ENCODE measurements at places on chromosomes 5 and 9. TPM values are rescaled to one million over a fixed set of nuclear protein-coding genes. Genes with fewer than 3 reads are reported as not detected.

- no peak overlapping the region for H3K27ac ChIP-seq
- DNase-seq = peak; percentile 82
- no peaks in the 10 kb centered on the region for H3K36me3 ChIP-seq
- H3K4me1 ChIP-seq = peaks cover 7% of the 10 kb centered on the region
Observed at GRCh38 chr9:131366761-131367401, 27.0 kb upstream of the PRRC2B start.

The TMC1 gene
- total RNA-seq = not detected

DNA sequence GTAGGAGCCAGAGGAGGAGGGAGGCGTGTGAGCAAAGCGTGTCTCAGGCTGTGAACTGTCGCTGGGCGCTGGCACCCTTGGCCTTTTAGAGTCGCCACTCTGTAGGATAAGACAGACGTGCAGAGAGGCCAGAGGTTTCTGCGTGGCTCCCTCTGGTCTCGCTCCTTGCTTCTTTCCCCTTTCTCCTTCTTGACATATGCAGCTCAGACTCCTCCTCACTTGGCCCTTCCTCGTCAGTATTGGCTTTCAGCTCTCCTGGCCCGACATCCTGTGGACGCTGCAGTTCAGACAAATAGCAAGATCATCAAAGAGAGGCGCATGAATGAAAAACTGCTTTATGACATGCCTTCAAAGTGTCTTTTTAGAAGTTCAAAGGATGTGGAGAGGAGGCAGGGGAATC lies 116.8 kb upstream of the SPRY4 start:
- DNase-seq = no peak
- H3K4me3 ChIP-seq = no peak overlapping the region
- H3K27ac ChIP-seq = no peak overlapping the region

DNA sequence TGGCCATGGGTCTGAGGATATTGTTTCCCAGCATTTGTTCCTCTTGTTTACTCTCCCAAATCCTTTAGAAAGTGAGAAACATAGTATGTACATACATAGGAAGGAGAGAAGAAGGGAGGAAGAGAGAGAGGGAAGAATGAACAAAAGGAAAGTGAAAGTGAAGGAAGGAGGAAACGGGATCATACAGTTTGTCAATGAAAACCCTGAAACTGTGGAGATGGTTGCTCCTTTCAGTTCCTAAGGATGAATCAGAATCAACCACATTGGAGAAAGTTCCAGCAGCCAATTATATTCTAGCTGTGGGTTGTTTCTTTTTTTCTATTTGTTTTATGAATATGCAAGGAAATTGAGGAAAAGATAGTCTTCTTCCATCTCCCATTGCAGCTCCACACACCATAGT lies 396.5 kb downstream of the MLLT3 start:
- H3K27ac ChIP-seq = no peak overlapping the region
- H3K4me3 ChIP-seq = peak overlapping the region; percentile 66
- DNase-seq = no peak
- H3K27me3 ChIP-seq = no peaks in the 10 kb centered on the region

- no peak overlapping the region for H3K4me3 ChIP-seq
- H3K27me3 ChIP-seq = no peaks in the 10 kb centered on the region
- peaks cover 10% of the 10 kb centered on the region for H3K36me3 ChIP-seq
- no peak for DNase-seq
Observed at GRCh38 chr5:131682826-131683225, 47.8 kb upstream of the RAPGEF6 start.

- H3K4me3 ChIP-seq = no peak overlapping the region
- H3K27ac ChIP-seq = no peak overlapping the region
- H3K27me3 ChIP-seq = no peaks in the 10 kb centered on the region
- H3K4me1 ChIP-seq = no peaks in the 10 kb centered on the region
- no peaks in the 10 kb centered on the region for H3K36me3 ChIP-seq
- peak; percentile 48 for DNase-seq
Observed at GRCh38 chr9:125593581-125594222, 113.3 kb downstream of the MAPKAP1 start.

Data from osteoblast (primary cell).